Effector CD8-positive, alpha-beta T cell (primary cell): ENCODE measurements at places on chromosomes 11 and 22.

GRCh38 chr11:128422576-128423370 lies 164.6 kb downstream of the ETS1 start:
- peak; percentile 64 for DNase-seq

- DNase-seq, result no peak
These were observed 111.1 kb downstream of the CTTN start for GRCh38 chr11:70509476-70509875.

GRCh38 chr11:120284272-120284671 lies 40.8 kb upstream of the TLCD5 start:
- DNase-seq, result no peak

- no peak for DNase-seq
These were observed 24.0 kb upstream of the PARVB start for GRCh38 chr22:44000123-44000522.

- DNase-seq, result no peak
These were observed 6.3 kb downstream of the EIF3D start for GRCh38 chr22:36522662-36523061.

GRCh38 chr11:130131961-130132850 lies 27.4 kb upstream of the ST14 start:
- peak; percentile 13 for DNase-seq
